Stimulated activated CD4-positive, alpha-beta T cell treated with anti-CD3 and anti-CD28 coated beads, Interleukin-15, amount 100 ng/mL, for 1 hour (primary cell): ENCODE measurements at places on chromosomes 12 and 14.

GRCh38 chr12:111428728-111429175, 23.0 kb downstream of the SH2B3 start:
- no peak for DNase-seq

DNA sequence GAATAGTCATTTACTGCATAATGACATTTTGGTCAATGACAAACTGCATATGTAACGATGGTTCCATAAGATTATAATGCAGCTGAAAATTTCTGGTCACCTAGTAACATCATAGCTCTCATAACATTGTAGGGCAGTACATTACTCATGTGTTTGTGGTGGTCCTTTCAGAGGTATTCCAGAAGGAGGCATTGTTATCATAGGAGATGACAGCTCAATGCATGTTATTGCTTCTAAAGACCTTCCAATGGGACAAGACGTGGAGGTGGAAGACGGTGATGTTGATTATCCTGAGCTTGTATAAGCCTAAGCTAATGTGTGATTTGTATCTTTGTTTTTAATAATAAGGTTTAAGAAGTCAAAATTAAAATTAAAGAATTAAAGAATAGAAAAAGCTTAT, 43.8 kb upstream of the TSPAN11 start:
- no peak for DNase-seq

- DNase-seq: no peak
Measured at GRCh38 chr12:1350055-1350933, 244.1 kb downstream of the FBXL14 start.

DNA sequence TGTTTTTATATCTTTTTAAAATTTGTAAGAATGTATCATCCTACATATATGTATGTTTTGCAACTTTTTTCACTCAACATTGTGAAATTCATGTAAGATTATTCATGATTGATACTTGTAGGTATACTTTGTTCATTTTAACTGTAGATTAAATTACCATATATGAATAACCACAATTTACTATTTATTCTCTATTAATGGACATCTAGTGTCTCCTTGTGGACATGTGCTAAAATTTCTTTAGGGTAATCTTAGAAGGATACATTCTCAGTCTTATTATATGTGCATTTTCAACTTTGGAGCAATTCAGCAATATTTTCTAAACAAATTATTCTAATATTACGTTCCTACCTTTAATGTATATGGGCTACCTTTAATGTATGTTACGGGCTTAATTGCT, 192.4 kb downstream of the FUT8 start:
- DNase-seq: no peak
